DMS 273 treated with DMSO at 0.1 percent for 48 hours (cell line): ENCODE measurements at places on chromosomes 12 and 14.

DNA sequence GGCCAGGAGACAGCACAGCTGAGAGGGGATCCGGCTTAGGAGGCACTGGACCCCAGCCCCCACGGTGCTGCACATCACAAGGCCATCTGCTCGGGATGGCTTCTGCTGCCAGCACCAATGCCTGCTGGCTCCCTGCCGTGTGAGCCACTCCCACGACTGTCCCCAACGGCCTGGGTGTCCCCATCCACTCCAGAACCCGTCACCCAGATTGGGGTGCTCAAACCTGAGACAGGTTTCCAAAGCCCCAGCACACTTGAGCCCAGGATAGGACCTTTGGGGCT, 102.4 kb downstream of the RFLNA start:
- no peak for DNase-seq

DNA sequence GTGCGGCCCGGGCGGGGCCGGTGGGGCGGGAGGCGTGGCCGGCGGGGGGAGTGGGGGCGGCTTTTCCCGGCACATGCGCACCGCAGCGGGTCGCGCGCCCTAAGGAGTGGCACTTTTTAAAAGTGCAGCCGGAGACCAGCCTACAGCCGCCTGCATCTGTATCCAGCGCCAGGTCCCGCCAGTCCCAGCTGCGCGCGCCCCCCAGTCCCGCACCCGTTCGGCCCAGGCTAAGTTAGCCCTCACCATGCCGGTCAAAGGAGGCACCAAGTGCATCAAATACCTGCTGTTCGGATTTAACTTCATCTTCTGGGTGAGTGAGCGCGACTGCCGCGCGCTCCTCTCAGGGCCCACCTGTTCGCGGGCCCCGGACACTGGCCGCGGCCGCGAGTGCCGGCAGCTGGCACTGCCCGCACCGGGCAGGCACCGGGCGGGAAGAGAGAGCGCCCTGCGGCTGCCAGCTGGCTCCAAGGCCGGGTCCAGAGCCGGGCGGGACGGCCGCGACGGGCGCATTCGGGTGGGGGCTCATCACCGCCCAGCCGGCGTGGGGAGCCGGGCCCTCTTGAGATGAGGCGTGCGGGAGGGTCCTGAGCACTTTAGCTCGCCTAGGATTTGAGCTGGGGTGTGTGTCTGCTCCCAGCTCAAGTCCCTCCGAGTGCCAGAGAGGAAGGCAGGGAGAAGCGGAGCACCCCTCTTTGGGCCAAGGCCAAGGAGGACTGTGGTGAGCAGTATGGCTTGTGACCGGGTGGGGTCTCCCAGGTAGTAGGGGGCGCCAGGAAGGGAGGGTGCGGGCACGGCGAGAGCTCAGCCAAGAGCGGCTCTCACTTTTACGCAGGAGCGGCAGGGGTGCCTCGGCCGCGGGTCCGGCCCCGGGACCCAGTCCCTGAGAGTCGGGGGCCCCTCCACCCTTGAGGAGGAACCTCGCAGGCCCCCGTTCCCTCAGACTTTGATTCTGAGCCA, at the start of gene CD9:
CD9 (plus strand) TSS at position 145 of the 957 bp plus-strand sequence; CDS start at position 245, 100 bp downstream.
- no peak for DNase-seq

DNA sequence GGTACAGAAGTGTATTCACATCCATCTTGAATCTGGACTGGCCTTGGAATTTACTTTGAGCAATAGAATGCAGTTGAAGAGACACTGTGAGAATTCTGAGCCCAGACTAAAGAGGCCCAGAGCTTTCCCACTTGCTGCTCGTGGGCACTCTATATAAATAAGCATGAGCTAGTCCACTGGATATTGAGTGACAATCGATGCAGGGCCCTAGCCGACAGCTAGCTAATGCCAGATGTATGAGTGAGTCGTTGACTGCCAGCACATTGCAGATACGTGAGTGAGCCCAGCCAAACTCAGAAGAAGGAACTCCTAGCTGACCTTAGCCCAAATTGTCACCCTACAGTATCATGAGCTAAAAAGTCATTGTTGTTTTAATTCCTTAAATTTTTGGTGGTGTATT, 24.9 kb downstream of the NAV3 start:
- DNase-seq: no peak

DNA sequence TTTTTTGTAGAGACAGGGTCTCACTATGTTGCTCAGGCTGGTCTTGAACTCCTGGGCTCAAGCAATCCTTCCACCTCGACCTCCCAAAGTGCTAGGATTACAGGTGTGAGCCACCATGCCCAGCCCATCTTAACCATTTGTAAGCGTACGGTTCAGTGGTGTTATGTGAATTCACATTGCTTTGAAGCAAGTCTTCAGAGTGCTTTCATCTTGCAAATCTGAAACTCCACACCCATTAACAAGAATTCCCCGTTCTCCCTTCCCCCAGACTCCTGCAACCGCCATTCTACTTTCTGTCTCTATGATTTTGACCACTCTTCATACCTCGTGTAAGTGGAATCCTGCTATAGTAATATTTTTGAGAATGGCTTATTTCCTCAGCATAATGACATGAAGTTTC, 24.9 kb upstream of the BICDL1 start:
- no peak for DNase-seq
